ENCODE measurements at places on chromosomes 4 and X.
A peak's percentile ranks its signal among the peaks of the same experiment; 100 is the strongest.

DNA sequence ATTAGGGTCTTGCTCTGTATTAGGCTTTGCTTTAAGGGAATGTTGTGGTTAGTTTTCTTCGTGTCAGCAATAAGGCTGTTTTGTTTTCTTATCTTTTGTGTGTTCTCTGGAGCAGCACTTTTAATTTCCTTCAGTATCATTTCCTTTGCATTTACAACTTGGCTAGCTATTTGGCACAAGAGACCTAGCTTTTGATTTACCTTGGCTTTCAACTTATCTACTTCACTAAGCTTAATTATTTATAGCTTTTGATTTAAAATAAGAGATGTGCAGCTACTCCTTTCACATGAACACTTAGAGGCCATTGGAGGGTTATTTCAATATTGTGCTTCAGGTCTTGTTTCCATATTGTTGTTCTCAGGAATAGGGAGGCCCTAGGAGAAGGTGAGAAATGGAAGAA is 68.2 kb downstream of the FAT4 start:
- no peak for DNase-seq

DNA sequence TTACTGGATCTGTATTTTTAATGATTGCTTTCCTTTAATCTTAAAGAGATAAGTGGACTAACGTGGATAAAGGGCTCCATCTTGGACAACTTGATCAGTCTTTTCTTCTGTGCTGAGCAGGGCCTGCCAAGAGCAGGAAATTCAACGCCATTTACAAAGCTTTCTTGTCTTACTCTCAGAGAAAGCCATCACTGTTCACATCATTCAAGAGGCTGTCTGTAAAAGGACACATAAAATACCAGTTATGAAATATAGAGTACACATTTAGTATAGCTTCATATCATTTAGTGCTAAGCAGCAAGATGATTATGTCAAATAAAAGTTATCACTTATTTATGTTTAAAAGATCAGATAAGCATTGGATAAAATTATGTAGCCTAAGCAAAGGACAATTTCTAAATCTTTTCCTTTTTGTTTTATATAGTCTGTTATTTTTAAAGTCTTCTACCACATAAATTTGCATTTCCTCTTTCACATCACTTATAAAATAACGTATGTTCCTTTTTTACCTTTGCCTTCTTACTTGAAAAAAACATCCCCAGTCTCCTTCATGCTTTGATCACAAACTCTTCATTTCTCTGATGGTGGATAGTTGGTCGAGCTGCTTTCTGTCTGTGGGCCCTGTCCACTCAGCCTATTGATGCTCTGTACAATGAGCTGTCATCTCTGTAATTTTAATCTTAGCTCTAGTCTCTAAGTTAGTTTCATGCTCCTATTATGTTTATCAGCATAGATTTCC is 2.1 kb upstream of the CCNG2 start:
- DNase-seq, result no peak

GRCh38 chr4:70405765-70406164 is 8.0 kb downstream of the OPRPN start:
- no peak for DNase-seq

DNA sequence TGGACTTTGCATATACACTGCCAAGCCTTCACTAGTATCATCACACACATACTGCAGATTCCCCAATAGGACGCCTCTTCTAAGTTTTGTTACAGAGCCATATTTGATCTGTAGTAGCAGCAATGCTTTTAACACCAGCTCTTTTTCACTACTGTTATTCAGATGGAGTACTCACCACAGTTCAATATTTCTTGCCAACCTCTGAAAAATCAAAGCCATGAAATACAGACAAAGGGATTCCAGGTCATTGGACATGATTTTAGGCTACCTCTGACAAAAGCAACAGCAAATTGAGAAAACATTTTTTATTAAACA is 390.7 kb upstream of the ADGRL3 start:
- DNase-seq, result no peak

GRCh38 chr4:121675715-121676114 is 21.1 kb downstream of the ANXA5 start:
- no peak for DNase-seq

DNA sequence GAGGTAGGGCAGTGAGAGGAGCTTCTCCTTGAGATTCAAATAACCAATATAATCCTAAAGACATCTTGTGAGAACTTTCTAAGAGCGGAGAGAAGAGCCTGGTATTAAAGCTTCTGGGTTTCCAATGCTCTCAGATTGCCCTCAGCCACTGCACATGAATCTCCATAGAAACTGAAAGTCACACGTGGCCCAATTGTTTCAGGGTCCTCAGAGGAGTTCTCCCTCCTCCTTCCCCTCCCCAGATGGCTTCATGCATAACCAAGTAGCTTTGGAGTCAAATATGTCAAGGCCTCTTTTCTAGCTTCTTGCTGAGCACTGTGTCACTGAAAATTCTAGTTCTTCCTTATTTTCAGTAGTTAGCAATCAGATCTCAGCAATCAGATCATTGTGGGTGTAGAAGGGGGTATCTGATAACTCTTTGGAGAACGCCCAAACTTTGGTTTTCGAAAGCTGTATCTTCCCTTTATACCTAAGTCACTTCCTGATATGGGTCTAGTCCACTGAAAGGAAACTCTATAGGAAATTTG is 2.2 kb downstream of the BTK start:
- no peak for DNase-seq

DNA sequence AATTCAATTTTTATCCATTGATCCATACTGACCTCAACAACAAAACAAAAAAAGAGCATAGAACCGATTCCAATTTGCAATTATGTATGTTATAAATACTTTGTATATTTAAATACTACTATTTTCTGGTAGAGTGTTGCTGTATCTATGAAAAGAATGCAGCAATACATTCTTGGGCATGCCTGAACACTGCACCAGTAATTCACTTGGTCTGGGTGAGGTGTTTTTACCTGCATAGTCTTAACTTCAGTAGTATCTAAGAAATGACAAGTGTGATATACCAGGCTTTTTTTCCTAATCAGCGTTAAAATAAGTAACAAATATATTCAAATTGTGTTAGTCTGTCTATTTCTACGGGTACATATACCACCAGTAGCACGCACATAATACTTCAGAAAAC is 120.2 kb downstream of the KLHL13 start:
- no peak for DNase-seq

DNA sequence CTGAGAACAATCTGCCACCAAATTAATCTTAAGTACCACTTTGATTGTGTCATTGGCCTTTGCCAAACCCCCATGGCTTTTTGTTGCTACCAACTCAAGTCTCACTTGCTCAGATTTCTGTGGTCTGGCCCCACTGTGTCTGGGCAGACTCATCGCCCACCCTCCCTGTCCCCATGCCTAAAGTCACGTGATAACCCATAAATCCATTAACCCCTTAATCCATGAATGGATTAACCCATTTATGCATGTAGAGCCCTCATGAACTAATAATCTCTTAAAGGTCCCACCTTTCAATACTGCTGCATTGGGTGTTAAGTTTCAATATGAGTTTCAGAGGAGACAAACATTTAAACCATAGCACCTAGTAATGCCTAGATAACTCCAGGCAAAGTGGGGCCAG is 78.5 kb upstream of the BLTP1 start:
- DNase-seq, result no peak

DNA sequence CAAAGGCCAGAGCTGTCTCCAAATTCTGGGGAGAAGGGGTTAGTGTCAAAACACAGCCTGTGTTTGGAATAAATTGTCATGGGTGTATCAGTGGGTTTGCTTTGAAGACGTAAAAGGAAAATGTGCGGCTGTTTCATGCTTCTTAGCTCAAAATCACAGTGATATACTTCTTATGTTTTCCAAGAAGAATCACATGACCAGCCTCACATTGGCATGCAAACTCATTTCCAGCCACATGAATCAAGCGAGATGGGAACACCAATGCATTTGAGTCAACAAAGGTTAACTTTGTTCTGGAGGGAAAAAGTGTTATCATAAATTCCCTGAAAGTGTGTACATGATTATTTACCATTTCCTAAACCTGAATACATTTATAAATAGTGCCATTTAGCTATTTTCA is 19.0 kb upstream of the SPP1 start:
- no peak for DNase-seq

DNA sequence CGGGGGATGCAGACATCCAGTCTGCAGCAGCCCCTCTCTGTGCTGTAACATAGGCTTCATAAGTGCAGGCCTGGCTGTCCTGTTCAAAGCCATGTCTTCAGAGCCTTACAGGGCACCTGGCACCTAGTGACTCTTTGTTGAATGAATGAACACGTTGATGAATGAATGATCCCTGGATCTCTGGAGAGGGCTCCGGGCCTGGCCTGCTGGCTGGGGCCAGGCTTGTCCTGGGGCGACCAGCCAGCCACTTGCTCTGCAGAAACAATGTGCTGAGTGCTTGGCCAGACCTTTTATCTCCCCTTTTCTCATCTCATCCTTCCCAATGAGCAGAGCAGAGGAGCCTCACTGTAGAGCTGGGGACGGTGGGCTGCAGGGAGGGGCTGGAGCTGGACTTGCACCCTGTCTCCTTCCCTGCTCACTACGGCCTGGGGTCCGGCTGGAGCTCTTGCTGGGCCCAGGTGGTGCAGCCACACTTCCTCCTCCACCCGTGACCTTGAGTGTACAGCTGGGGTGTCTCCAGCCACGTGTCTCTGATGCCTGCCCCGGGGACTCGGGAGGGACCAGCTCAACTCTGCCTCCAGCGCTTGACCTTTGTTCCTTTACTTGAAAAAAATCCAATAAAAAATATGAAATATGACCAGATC is 77.9 kb downstream of the PSAPL1 start:
- no peak for DNase-seq

DNA sequence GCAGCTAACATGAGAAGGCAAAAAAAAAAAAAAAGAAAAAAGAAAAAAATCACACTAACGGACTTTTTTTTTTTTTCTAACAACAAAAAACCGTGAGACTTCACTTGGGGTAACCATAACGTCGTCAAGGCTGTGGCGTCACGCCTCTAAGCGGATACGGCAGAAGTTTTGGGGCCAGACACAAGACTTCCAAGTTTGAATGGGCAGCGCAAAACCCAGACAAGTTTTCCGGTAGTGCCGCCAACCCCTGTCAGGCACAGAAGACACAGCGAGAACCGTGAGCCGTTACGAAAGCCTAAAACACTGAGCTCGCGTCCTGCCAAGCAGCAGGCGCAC is 556 bp upstream of the SMARCA5 start:
- no peak for DNase-seq

GRCh38 chrX:46865281-46865680 is 28.4 kb downstream of the RP2 start:
- DNase-seq, result no peak

- no peak for DNase-seq
Measured at GRCh38 chr4:124307143-124307542, 405.4 kb downstream of the ANKRD50 start.

DNA sequence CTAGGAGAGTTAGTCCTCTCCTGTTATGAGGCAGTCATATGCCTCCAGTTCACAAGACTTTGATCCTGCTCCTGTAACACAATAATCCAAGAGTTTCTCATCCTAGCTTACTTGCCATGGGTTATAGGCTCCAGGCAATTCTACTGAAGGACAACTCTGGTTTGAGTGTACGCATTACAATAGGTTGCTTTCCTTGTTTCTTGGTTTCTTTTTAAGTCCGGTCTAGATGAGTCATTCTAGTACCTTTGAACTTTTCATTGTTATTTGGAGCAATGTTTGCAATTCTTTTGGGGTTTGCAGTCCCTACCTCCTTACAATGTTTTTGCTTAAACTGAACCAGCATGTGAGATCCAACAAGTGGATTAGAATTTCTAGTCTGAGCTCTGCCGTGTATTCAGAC is 109.1 kb downstream of the ANAPC4 start:
- no peak for DNase-seq

DNA sequence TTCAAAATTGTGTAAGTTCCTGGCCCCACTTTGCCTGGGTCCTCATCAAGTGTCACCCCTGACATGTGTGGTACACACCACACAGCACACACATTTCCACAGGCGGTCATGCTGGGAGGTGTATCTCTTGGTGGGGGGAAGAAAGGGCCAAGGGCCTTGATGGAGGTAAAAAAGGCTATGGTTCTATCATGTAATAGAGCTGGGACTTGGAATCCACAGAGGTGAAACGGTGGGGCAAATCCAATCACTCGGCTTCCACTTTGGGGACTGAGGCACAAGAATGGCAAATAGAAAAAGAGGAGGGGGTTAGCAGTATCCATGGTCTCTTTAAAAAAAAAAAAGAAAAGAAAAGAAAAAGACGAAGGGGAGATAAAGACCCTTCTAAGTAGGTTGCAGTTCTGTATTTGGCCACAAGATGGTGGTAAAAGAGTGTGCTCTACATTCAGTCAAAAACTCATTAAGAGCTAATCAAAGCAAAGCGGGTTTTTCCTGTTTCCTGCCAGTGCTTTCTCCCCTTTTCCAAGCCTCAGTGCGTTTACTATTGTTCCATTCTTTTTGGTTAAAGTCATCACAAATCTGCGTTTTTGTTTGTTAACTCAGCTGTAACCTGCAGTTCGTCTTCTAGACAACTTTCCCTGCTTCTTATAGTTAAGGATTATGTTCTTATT is 37.0 kb upstream of the ATP6AP2 start:
- DNase-seq, result no peak

GRCh38 chr4:124060261-124060918 is 652.1 kb downstream of the ANKRD50 start:
- DNase-seq, result no peak

GRCh38 chr4:182897601-182898478 is 19.3 kb downstream of the DCTD start:
- DNase-seq, result no peak

- peak; percentile 11 for DNase-seq
Measured at GRCh38 chr4:81724925-81725329, 253.2 kb upstream of the RASGEF1B start.

- DNase-seq, result no peak
Measured at GRCh38 chrX:576904-577560, 53.6 kb upstream of the SHOX start.

GRCh38 chr4:140945106-140945505 is 188.2 kb downstream of the RNF150 start:
- DNase-seq, result no peak

- no peak for DNase-seq
Measured at GRCh38 chr4:146340798-146341197, 126.5 kb downstream of the REELD1 start.

DNA sequence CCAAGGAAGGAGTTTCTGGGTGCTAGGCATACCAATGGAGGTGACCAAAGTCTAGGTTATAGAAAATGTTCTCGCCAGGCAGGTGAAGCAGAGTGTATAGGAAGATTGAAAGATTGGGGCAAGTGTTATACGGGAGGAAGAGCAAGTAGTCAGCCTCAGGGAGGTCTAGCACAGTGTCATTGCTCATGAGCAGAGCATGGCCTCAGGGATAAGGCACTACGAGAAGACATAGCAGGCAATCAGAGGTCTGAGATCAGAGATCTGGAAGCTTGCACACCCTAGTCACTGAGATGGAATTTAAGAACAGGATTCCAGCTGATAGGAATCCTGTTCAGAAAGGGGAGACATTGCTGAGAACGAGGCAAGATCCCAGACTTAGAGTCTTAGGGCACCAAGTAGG is 350.0 kb upstream of the CASK start:
- DNase-seq, result no peak

- no peak for DNase-seq
Measured at GRCh38 chrX:133609166-133609565, 193.9 kb upstream of the GPC4 start.

GRCh38 chrX:4547213-4547836 is 833.9 kb upstream of the PRKX start:
- no peak for DNase-seq

GRCh38 chr4:152983221-152983620 is 47.1 kb downstream of the FHDC1 start:
- DNase-seq, result no peak
